ENCODE measurements at places on chromosomes 3 and 15.

DNA sequence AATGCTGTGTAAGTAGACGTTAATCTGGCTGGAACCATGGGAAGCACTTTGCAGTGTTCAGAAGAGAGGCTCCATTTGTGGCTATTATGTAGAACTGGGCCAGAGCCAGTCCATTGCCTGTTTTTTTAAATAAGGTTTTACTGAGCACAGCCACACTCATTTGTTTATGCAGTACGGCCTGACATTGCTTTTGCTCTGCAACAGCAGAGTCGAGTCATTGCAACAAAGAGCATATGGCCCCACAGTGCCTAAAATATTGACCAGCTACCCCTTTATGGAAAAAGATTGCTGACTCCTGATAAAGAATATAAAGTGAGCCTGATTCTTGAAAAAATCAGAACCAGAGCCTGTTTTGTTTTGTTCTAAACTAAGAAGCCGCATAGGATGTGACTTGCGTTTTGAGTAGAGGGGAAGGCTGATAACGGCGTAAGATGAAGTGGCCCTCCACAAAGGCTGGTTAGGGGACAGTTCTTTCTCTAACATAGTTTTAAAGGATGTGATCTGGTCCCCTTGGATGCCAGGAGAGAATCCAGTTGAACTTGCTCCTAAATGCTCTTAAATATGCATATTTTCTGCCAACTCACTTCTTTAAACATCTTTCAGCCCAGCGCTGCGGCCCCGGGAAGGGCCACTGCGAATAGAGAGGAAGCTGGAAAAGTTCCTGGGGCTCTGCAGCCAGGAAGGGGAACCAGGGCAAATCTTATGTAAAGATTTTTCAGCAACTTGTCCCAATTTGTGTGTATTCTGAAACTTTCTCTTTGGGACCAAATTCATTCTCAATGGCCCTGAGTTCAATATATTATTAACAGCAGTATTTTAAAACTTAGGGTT is 64.5 kb downstream of the GLDN start:
- DNase-seq = no peak

DNA sequence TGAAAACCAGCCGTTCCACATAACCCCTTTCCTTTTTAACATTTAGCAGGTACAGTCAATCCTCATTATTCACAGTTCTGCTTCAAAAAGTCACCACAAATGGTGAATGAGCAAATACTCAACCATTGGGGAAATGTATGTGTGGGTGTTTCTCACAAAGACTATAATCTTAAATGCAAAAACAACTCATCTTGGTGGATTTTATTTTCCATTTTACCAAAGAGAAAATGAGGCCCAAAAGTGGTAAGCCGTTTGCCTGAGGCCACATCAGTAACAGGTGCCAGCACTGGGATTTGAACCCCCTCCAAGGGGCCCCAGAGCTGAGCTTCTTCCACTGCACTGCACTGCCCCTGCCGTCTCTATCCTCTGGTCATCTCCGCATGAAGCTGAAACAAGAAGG is 208.8 kb downstream of the OSBPL10 start:
- no peak for DNase-seq

- no peak for DNase-seq
These were observed 490.1 kb upstream of the ZNF385D start for GRCh38 chr3:22241110-22241509.

GRCh38 chr3:194139071-194139813 is 3.3 kb downstream of the HES1 start:
- DNase-seq = peak; percentile 43

GRCh38 chr3:17432236-17432635 is 310.2 kb downstream of the TBC1D5 start:
- no peak for DNase-seq

- DNase-seq = no peak
These were observed 424.1 kb downstream of the RSL24D1 start for GRCh38 chr15:54772663-54773062.

DNA sequence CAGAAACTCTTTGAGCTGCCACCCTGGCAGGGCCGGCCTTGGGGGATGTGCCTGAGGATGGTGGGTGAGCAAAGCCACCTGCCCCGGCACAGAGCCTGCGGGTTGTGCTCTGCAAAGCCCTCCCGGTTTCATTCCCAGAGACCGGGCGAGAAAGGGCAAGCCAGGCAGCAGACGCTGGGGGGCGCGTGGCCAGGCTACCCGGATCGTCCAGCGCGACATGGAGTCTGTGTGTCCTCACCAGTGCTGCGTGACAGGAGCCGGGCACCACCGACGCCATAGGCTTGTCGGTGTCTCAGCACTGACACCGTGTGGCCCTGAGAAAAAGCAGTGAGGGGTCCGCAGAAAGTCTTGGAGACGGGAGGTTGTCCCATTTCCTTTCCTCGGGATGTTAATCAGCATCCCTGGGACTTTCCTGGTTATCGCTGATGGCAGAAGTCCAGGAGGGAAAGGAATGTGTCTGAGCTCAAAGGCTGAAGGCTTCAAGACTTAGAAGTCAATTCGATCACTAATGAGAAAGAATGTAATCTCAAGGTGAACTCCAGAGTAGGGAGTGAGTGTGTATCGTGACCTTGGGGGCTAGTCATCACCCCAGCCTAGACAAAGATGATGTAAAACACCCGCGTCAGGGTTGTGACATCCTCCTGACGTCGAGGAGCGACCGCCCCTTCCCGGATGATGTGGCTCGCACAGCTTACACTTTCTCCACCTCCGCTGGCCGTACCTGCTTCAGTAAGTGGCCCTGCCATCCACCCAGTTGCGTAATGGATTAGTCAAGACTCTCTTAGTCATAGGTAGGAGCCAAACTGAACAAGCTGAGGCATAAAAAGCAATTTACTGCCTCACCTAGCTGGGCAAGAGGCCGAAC is 36.3 kb upstream of the PLA2G4E start:
- peak; percentile 89 for DNase-seq

DNA sequence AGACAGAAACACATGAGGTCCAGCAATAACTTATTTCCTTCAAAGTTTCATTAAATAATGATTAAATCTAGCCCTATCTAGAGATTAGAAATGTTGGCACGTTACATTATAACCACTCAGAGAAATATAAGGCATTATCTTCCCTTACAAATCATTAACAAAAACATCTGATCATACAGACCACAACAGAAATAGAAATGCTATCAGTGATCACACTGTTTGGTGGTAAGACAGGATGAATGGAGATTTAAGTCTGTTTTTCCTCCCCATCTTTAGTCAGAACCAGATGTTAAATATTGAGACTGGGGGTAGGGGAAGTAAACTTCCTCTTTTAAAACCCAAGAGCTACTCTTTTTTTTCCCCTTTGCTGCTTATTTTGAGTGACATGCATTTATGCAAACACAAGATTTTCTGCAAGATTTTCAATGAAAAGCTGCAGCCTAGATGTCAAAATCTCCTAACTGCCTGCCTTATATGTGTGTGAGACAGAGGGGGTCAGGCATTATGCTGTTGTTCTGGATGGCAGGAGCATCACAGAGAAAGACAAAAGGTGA is 70.4 kb downstream of the CBLB start:
- DNase-seq = no peak

DNA sequence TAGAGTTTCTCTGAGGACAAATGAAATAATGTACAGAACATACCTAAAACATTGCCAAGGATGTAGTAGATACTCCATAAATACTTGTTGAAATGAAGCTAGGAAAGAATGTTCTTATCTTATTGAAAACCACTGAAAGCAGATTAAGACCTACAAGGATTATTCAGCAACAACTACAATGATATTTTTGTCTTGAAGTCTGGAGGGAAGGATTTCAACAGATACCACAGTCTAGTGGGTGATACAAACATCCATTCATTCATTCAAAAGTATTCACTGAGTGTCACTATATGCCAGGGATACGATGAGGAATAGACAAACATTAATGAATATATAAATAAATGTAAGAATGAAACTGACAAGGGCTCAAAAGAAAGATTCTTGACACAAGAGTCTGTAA is 74.7 kb upstream of the THBS1 start:
- no peak for DNase-seq

DNA sequence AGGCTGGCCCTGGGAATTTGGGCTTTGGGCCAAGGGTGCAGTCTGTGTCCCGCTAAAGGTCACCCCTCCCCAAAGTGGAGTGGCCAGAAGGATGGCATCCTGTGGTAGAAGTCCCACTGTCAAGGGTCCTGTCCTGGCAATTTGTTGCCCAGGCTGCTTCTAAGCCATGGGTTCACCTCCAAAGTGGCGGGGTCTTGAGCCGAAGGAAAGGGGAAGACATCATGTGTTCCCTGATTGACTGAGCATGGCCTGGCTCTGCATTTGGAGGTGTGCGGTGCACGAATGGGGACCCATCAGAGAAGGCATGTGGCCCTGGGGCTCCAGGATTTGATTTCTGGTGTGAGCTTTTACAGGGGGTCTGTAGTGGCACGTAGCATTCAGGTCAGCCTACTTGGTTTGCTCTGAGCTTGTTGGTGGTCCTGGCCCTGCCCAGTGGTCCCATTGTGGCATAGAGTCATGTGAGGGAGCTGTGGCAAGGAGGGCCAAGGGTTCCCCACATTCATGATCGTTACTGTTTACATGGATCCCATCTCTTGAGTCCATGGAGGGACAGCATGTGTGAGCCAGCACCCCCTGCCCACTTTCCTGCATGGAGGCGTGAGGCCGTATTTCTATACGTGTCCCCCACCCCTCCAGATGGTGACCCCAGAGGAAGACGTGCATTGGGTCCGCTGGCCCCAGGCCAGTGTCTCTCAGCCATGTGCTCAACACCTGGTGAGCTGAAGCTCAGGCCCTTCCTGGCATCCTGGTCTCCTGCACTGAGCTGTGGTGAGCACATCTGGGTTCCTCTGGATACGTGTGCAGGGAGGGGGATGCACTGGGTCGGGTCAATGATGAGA is 225.1 kb downstream of the SNRPN start:
- peak; percentile 5 for DNase-seq

GRCh38 chr3:45915518-45916231 is 27.6 kb upstream of the CXCR6 start:
- DNase-seq = no peak

- DNase-seq = peak; percentile 37
These were observed 18.3 kb downstream of the TRH start for GRCh38 chr3:129992781-129993180.

DNA sequence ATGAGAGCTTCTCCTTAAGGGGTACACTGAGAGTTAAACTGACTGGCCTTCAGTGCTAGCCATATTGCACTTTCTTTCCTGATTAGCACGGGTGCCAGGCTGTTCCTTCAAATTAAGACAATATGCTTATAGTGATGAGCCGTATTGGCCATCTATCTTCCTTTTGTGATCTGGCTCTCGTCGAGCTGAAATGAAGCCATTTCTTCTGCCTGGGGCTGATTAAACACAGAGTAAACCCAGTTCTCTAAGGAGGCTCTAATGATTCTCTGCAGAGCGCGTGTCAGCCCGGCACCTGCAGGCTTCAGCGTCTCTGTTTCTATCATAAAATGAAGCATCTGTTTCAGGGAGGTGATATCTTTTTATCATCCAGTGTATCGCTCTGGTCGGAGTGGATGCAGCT is 107.5 kb upstream of the NR2F2 start:
- no peak for DNase-seq

DNA sequence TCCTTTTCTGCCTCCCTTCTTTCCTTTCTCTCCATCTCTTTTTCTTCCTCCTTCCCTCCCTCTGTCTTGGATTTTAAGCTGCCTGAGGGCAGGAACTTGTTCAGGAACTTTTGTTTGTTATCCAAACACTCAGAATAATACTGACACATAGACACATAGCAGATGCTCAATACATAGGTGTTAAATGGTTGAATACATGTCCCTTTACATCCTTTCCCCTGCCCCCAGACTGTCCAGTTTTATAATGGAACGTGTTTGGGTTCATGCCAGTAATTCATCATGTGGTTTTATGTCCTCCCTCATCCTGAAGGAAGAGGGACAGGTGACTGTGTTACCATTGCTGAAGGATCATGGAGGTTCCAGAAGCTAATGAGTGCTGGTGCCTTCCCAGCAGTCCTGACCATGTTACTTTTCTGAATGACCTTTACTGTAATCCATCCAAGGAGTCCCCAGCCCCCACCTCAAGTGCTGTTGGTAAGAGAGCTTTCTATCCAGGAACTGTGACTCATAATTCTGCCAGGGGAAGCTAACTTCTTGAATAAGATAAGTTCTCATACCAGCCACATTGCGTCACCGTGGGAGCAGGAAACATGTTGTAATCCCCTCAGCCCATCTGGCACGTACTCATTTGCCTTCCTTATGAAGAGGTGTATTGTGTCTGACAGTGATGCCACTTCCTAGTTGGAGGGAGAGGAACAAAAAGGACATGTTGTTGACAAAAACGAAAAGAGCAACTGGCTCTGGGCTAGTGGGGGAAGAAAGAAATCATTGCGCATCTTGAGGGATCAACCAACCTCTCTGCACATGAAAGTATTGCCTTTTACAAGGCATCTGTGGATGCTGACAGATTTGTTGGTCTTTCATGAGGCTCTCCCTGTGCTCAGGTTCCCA is 52.4 kb downstream of the IL1RAP start:
- no peak for DNase-seq

- no peak for DNase-seq
These were observed 32.5 kb downstream of the CTSH start for GRCh38 chr15:78912316-78912715.

DNA sequence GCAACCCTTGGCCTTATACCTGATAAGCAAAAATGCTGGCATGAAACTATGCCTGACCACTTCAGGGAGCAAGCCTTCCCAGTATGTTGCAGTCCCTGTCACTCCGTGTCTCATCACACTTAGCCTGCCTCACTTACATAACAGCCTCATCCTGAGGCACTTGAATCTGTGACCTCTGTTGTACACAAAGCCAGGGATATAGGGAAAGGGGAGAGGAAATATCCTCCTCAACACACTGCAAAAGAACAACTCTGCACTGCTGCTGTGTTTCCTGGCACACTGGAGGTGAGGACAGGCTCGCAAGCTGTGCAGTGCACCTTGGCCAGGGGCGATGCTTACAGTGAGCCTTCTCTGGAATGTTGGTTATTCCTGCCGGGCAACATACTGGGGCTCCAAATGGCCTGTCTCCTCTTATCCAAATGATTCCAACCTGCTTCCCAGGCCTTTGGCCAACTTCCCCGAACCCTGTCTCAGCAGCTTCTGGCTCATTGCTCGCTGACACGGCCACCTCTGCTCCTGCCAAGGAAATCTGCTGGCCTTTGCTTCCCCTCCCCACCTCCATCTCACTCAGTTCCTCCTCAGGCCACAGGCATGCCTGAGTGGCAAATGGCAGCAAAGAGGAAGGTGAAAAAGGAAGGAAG is 109.2 kb downstream of the CD47 start:
- no peak for DNase-seq

DNA sequence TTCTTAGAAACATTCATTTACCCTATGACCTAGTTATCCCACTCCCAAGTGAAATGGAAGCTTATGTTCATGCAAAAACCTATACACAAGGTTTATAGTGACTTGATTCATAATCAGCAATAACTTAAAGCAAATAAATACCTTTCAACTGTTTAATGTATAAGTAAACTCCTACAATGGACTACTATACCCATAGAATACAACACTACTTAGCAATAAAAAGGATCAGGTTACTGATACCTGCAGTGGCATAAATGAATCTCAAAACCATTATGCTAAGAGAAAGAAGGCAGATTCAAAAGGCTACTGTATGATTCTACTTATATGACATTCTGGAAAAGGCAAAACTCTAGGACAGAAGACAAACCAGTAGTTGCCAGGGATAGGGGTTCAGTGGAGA is 8.3 kb upstream of the POLR2M start:
- DNase-seq = no peak
